ENCODE measurements at places on chromosomes 5 and 9.

DNA sequence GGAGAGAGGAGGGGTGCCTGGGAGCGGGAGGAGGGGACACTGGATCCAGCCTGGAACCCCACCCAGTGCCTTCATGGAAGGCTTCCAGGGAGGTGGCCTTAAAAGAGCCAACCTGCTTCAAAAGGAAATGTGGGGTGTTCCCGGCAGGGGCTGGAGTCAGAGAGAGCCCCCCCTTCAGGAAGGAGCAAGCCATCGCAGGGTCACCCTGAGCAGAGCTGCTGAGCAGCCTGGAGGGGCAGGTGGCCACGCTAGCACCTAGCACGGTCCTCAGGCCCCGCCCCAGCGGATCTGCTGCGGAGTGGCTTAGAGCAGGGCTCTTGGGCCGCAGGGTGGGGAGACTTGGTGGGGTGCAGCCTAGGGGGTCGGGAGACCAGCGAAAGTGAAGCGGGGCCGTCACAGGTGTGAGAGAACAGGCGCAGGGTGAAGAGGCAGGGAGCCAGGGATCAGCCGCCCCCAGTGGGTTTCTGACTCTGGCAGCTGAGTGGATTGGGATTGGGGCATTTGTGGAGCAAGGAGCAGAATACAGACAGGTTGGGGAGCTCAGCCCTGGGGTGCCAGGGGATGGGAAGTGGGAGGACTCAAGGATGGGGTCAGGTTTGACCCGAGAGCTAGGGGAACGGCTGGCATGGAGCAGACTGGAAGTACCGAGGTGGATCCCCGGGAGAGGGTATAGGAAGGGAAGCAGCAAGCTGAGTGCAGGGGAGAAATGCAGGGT is 1.5 kb downstream of the LCN2 start:
- DNase-seq: no peak

DNA sequence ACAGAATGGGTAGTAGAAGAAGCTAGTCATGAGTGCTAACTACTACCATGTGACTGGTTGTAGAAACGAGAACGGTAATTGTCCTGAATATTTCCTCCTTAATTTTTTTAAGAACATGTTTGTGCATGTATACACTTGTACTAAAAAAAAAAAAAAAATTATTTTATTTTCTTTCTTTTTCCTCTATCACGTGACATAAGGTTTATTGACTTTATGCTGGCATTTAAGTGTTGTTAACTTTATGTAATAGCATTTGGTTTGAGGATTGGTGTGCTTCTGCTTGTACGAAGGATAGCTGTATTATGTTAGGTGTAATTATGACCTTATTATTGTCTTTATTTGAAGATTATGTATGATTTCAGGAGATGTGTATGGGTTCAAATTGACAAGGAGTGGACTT is 349.1 kb upstream of the PTPRD start:
- no peak for DNase-seq

- no peak for DNase-seq
These were observed 1247.5 kb upstream of the C9orf72 start for GRCh38 chr9:28820741-28821140.

GRCh38 chr5:131581702-131582101 is 53.3 kb downstream of the RAPGEF6 start:
- DNase-seq: no peak

- no peak for DNase-seq
These were observed 29.6 kb upstream of the UBAC1 start for GRCh38 chr9:135990468-135991429.

GRCh38 chr9:32928145-32928763 is 73.2 kb downstream of the APTX start:
- no peak for DNase-seq

DNA sequence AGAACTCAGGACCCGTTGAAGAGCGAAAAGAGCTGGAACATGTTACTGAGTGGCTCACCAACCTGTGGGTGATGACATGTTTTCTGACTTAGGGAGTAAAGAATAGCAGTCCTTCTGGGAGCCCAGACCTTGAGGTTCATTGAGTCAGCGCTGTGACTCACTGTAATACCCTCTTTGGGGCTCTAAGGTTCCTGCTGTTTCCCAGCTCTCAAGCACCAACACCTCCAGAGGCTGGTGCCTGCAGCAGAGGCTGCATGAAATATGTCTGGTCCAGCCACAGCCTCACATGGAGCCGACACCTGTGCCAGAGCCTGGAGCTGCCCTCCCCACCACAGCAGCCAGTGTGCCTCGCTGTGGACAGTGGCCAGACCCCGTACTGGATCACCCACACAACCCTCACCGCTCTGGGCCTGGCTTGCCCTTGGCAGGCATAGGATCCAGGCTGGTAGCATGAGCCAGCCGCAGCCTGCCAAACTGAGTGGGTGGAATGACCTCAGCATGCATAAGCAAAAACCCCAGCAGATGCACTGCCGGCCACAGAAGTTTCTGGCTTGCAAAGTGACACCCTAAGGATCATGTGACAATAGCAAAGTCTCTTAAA is 143.5 kb upstream of the MRPS30 start:
- DNase-seq: no peak

DNA sequence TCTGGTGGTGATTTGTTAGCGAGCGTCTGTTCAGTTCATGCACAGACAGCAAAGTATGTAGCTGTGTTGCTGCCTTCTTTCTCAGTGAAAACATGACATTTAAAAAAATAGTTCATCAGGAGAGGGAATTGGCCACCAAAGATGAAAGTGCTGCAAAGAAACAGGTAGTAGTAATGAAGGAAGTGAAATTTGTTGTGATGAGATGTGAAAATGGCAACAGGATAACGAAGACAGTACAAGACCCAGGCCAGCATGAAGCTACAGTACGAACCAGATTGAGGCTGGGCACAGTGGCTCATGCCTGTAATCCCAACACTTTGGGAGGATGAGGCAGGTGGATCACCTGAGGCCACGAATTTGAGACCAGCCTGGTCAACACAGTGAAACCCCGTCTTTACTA is 136.0 kb downstream of the SMARCA2 start:
- no peak for DNase-seq

DNA sequence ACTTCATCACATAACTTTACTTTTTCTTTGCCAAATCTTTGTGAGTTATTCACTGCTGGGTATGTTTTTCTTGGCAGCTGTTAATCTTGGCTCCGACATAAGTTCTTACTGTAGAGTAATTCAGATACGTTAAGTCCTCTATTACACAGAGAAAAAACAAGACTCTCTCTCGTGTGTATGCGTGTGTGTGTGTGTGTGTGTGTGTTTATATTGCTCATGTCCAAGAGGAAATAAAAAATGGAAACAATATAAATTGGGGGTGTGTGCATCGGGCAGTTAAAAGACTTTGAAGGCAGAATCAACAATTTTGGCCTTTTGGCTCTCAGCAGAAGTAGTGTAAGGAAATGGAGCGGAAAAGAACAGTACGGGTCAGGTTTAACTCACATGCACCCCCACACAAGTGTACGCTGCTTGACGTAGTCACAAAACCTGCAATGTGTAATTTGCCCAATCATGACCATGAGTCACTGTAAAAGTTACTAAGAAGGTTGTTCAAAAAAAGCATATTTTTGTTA is 67.2 kb upstream of the IFNE start:
- no peak for DNase-seq

DNA sequence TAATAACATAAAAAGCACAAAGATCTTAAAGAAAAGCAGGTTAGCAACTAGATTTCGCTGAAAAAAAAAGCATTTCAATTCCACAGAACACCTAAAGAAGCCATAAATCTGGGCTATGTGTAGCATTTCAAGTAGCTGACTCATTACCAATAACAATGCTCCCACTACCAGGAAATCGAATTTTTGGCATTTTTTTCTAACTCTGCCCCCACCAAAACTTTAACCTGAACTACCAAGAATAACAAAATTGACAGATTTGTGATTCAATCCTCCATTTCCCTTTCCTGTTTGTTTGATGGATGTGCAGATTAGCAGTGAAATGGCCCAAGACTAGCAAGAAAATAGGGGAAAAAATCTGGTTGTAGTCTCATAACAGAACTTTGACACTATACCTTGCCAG is 180.2 kb downstream of the RASEF start:
- DNase-seq: no peak

DNA sequence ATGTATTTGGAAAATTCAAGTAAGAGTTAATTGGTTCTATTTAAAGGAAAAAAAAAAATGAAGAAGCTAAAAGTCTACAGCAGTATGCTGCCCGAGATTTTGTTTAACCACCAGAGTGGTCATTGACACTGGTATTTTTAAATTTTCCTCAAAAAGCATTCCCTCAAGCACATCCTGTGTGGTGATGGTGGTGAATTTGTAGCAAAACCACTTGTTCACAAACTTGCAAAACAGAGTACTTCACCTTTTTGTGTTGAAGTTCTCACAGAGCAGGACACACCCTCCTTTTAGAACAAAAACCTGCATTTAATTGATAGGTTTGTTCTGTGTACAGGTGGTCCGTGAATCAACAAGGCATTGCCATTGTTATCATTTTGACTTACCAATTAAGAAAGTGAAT is 374.2 kb downstream of the EFNA5 start:
- DNase-seq: no peak

DNA sequence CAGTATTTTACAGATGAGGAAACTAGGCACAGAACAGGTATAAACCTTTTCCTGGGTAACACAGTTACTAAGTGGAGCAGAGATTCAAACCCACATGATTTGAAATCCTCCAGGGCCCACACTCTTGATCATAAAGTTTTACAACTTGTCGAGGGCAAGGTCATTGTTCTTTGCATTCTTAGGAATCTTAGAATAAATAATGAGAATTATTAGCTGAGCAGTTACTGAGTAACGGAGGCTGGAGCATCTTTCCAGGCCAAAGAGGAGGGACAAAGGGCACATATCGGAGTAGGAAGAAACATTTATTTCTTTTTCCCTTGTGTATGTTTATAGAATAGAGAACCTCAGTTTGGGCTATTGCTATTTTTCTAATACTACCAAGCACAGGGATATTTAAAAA is 27.1 kb upstream of the F2R start:
- DNase-seq: no peak

- DNase-seq: peak; percentile 52
These were observed 1.6 kb upstream of the SEMA6A start for GRCh38 chr5:116576053-116576713.

GRCh38 chr5:179273441-179274145 is 71.7 kb downstream of the ADAMTS2 start:
- DNase-seq: no peak

- DNase-seq: no peak
These were observed 348.3 kb downstream of the ICE1 start for GRCh38 chr5:5770825-5771224.

GRCh38 chr9:35510754-35511428 is 21.0 kb downstream of the RUSC2 start:
- DNase-seq: no peak

DNA sequence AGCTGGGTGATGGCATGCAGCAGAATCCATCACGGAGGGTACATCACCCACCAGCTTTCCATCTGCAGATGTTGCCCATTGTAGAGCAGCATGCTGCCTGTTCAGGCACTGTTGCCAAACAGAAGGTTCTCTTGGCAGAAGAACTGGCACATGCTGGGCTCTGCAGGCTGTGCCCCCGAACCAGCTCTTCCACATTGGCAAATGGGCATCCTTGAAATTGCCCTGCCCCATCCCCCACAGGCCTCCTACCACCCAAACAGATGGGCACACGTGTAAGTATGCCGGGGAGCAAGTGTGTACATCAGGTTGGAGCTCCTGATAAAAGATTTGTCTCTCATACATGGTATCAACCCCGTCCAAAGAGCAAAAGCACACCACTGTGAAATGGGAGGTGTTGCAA is 220.3 kb upstream of the TAS2R1 start:
- DNase-seq: no peak

DNA sequence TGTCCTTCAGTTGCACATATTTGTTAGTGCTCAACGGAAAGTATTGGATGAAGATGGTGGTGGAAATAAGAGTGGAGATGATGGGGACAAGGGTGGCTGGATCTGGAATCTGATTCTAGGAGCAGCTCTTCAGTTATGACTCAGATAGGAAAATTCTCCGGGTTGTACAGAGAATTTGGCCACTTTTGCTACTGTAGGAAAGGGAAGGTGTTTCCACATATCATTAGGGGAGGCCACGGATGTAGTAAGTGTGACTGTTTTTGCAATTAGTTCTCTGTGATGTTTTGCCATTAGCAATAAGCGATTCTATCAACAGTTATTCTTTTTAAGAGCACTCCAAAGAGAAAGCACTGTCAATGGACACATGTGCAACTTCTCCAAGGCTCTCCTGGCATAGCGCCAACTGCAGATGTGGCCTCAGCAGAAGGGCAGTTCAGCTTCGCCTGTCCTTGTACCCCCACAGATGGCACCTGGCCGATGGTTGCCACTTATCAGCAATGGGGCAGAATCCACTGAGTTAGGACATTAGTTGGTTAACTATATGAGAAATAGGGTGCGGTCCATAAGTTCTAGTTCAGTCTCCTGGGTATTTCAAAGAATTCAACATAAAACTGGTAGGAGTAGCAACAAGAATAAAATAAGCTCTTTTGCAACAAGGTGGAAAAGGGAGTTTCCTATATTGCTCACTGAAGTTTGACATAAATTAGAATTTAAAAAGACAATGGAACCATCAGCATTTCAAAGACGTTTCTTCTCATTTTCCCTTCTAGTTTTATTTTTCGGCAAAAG is 96.3 kb downstream of the ARSB start:
- DNase-seq: no peak

DNA sequence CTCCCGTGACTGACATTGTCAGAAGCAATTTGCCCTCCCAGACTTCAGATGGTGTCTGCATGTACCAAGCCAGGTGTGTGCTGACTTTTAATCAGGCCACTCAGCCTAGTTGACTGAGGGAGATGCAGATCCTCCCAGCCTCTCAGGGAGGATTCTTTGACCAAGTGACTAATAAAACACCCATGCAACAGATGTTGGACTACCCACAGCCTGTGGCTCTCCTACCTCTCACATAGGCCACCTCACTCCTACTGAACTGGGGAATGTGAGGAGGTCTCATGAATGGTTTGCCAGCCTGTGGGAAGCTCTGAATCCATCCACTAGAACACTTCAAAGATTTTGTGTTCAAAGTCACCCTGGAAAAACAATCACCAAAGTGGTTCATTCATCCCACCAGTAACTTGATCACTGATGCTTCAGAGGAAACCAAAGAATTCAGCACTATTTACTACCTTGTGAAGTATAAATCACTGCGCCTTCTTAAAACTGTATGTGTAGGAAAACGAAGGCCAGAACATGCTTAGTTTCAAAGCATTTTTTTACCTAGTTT is 80.1 kb downstream of the ESM1 start:
- no peak for DNase-seq

- DNase-seq: no peak
These were observed 588.0 kb upstream of the TUSC1 start for GRCh38 chr9:26266146-26266793.

- DNase-seq: no peak
These were observed 350.5 kb downstream of the SPOCK1 start for GRCh38 chr5:137148655-137149054.

DNA sequence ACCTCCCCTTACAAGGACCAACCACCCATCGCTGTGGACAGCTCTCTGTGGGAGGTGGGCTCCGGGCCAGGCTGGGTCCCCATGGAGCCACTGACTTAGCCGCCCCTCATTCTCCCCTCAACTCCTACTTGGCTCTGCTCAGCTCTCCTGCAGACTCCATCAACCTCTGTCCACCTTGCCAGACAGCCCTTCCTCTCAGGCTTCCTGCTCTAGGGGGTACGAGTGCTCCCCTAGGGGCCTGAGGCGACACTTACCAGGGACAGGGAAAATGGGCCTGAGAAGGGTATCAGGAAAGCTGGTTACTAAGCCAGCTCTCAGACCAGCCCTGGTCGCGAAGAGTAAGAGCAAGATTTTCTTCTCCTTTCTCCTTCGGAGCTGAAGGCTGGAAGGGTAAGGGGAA is 43.9 kb downstream of the SHB start:
- no peak for DNase-seq
